ENCODE measurements at places on chromosomes 2 and 18.

DNA sequence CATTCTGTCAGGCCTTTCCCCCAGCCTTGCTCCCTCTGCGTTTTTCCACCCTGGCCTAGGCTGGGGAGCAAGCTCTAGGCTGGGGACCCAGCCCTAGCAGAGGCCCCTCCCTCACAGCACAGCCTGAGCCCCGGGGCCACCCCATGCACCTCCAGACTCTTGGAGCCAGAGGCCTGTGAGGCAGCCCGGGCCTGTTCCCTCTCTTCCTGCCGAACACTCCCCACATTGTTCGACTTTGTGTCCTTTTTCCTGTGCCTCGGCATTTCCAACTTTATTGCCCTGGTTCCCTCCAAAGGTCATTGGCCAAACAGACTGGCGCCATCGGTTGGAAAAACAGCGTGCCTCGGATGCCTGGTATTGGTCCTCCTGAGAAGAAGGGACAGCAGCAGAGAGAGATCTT, 79.7 kb downstream of the HS1BP3 start:
- DNase-seq: no peak

DNA sequence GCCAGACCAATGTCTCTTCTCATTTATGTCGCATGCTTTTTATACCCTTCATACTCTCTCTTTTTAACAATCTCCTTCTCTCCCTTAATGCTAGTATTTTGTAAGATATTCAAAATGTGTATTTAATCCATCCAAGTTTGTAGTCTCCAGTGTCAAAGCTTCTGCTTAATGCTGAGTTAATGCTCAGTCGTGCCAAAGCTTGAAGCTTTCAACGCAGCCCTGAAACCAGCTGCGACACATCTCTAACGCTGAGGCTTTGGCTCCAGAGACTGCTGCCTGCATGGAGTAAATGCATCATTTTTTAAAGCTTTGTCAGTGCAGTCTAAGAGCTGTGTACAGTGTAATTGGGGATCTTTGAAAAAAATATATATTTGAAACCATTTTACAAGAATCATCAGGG, 2108.8 kb upstream of the PIK3C3 start:
- no peak for DNase-seq

DNA sequence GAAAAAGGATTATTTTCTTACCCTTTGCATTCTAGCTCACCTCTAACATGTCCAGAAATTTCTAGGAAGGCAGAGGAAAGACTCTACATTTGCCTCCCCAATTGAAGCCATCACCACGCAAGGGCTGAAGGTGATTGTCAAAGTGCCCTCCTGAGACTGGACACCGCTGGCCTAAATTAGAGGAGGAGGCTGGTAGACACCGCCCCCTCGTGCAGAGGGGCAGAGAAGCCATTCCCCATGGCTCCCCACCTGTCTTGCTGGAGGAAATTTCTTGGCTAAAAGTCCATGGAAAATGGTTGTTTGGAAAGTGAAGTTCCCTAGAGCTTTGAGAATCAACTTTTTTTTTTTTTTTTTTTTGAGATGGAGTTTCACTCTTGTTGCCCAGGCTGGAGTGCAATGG, 31.3 kb upstream of the CREB1 start:
- DNase-seq: no peak

- DNase-seq: no peak
These were observed 291.8 kb downstream of the NEDD4L start for GRCh38 chr18:58335821-58336220.

DNA sequence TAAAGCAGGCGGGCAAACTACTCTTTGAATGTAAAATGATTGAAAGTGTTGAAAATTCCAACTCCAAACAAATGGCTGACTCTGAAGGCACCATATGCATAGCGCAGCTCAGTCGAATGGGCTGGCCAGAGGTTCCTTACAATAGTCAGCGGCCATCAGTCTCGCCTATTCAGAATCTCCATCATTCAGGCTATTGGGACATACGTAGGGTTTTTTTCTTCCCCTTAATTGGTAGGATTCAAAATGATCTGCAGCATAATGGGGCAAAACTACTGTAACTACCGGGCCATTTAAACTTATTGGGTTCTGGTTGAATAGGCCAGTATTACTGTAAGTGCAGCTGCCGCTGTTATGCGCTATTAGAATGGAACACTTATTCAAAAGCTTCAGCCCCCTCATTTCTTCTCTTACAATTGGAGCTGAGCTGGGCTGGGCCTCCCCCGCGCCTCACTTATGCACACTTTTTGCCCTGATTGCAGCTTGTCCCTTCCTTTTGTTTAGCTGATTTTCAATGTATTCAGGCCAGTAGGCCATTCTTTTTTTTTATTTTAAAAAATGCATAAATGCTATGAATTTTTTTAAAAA, 40.4 kb downstream of the SLC9A4 start:
- no peak for DNase-seq

GRCh38 chr18:23982155-23983079, 32.1 kb upstream of the TTC39C start:
- DNase-seq: no peak

DNA sequence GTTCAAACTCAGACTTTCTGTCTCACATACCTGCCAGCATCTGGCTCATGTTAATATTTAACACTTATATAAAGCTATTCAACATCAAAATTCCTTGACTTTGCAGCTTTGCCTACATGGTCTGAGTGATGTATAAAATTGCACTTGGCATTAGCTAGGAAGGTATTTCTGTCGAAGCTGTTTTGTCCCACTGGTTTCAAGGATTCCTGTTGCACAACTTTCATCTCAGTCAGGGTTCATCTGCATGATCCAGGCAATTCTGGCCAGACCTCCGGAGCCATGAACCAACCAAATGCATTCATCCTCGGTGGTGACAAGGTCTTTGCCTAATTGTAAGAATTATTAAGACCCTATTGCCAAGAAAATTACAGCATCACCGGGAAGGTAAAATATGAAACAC, 185.4 kb downstream of the ZEB2 start:
- DNase-seq: no peak

DNA sequence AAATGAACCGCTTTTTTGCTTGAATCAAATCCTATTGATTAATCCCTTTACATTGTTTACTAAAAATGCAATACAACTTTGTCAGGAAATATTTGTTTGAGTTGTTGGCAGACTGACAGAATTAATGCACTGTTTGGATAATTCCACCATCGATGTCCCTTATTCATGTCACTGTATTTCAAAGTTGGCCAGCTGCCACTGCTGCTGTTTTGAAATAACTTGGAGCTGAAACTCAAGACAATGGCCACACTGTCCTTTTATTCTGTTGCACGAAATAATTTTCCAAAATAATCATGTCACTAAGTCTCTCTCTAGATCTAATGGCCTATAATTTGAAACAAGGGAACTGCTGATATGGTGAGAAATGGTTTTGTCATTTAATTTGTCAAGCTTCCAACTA, 55.2 kb upstream of the PAX3 start:
- DNase-seq: no peak

- DNase-seq: peak; percentile 85
These were observed 48.2 kb upstream of the MAP3K20 start for GRCh38 chr2:173027181-173028128.

DNA sequence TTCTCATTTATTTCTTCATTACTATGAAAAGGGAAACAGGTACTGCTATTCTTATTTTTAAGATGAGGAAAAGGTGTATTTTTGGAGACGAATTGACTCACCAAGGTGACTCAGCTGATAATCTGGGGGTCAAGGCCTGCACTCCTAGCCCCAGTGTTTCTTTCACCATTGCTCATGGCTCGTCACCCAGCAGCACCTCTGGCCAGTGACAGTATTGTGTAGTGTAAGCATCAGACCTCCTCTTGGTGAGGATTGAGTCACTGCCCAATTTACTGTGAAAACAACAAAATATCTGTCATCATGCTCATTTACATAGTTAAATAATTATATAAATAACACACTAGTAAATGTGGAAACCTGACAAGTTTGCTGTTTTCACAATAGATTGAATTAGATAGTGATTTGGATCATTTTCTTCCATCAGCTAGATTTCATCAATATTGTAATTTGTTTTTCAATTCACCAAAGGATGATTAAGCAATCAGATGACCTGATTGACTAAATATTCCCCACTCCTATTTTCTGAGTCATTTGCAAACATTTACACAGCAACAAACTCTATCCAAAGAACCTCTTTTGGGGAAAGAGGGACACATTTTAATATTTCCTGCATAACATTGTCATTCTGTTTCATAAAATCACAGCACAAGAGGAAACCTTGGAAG, 492.8 kb upstream of the RAB12 start:
- DNase-seq: no peak

DNA sequence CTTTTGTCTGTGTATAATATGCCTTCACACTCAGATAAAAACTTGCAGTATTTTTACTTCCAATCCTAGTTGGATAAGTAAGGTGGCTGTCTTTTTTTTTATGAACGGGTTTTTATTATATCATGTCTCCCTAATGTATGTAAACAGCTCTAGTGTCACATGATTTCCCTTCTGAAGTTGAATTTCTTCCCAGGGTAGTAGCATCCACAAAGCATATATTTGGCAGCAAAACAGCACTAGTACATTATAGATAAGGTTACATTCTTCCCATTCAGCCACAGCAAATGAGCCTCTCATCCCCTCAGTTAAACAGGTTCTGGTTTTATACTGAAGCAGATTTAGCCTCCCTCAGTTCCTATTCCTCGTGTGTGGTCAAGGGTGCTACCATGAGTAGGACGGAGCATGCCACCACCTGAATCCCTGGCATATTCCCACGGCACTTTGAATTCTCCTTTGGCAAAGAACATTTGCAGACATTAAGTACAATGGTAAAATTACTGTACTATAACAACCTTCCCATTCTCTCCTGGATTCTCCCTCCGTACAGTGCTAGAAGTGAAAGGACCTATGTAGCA, 15.4 kb upstream of the DTNA start:
- DNase-seq: no peak

DNA sequence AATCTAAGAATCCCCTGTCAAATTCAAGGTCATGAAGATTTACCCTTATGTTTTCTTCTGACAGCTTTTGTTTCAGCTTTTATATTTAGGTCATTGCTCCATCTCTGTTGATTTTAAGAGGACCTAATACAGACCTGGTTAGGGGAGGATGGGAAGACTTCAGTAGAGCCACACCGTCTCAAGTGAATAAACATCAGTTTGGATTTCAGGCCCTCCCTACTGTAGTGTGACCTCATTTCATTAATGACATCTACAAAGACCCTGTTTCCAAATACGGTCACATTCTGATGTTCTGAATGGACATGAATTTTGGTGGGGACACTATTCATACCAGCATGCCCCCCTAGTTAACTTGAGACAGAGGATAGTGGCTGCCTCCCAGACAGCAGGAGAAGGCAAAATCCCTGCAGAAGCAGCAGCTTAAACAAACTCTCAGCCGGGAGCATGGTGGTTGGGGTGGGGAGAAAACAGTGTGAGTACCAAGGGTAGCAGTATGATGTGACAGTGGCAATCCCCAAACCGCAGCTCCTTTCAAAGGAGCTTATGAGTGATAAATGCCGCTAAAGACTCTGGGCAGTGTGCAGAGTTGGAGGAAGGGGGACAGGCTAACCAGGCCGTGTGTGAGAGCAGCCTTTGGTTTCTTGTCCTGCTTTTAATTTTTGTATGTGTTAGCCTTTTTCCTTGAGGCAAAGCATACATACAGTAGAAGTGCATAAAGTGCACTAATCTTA, 65.9 kb upstream of the TNP1 start:
- no peak for DNase-seq

GRCh38 chr18:35467624-35468016, 30.1 kb downstream of the INO80C start:
- DNase-seq: no peak

GRCh38 chr2:13539296-13539695, 822.6 kb downstream of the TRIB2 start:
- DNase-seq: no peak

GRCh38 chr2:40189881-40190280, 262.0 kb downstream of the SLC8A1 start:
- no peak for DNase-seq

DNA sequence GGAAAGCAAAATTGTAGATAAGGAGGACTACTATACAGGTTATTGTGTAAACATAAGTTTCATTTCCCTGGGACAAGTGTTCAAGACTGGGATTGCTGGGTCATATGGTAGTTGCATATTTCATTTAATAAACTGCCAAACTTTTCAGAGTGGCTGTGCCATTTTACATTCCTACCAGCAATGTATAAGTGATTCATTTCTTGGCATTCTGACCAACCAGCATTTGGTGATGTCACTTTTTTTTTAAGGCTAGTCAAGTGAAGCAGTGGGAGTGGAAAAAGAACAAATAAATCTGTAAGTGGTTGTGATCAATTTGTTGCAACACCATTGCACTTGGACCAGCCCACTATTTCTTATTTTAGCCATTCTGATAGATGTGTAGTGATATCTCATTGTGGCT, 5.2 kb upstream of the CHCHD5 start:
- DNase-seq: no peak

DNA sequence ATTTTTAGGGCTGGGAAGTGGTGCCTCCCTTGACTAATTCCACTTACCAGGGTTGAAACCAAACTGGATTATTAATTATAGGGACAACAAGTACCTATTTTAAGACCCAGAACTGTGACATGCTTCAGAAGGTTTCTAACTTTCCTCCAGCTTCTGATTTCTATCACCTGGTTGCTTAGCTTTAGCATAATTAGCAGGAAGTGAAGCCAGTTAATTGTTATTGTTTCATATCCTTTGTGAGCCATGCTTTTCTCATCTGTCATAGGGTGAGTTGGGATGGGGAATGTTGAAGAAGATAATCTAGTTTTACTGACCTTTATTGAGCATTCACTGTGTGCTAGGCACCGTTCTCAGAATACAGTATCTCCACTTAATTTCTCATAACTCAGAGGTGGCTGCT, 3.2 kb downstream of the YPEL5 start:
- no peak for DNase-seq

DNA sequence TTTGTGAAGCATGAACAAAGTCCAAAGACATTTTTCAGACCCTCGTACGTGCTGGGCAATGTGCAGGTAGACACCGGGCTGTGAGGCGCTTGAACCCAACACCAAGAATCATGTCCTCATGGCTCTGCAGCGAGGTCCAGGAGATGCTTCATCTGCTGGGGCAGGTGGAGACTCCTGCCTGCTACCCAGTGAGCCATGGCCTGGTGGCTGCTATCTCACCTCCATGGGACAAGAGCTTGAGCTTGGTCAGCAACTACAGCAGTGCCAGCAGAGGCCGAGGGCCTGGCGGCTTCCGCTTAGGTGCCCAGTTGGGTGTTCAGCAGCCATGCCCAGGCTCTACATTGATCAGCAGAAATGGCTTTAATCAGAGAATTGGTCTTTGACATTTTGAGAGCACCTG, 281.0 kb upstream of the HS6ST1 start:
- DNase-seq: no peak

GRCh38 chr2:240129731-240130392, 6.2 kb downstream of the COPS9 start:
- no peak for DNase-seq

DNA sequence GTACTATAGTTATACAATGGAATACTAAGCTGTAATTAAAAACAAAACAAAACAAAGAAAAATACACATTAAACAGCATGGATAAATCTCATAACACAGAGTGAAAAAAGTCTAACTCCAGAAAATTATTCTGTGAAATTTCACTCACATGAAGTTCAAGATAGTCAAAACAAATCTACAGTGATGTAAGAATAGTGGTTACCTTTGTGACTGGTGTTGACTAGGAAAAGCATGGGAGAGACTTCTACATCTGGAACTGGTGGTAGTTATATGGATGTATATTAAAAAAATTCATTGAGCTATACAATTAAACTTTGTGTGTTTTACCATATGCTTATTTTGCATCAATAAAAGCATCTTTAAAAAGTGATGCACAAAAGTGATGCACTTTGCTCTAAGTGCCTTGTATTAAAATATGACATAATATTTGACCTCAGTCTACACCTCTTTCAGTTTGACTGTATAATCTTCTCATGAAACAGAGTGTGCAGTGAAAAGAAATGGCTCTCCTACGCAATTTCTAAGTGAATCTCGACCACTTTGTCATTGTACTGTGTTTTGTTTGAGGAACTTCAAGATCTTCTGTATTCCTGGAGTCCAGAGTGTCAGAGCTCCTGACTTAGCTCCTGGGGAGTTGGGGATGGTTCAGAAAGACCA, 28.0 kb downstream of the STAT4 start:
- no peak for DNase-seq

Data from Caco-2 (cell line).